ENCODE measurements at places on chromosomes 7 and 10. TPM values are rescaled to one million over a fixed set of nuclear protein-coding genes. Genes with fewer than 3 reads are reported as not detected.
A peak's percentile ranks its signal among the peaks of the same experiment; 100 is the strongest.

- DNase-seq: no peak
Measured at GRCh38 chr7:93894966-93895640, 4.5 kb upstream of the TFPI2 start.

Gene ANXA8L1
- not detected for polyA plus RNA-seq

DNA sequence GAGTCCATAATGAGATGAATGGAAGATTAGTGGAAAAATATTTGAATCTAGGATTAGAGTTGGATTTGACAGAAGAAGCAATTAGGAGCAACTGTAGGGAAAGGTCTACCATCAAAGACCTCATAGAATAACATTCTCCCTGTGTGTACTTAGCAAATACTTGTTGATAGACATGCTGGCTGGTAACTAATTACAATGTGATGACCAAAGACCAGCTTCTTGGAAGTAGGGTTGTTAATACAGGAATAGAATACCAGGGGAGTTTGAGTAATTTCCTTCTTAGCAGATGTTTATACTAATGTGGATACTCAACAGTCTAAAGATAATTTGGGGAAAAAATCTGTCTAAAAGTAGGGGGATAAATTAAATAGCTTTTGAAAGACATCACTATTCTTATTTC is 357.5 kb upstream of the BMPER start:
- DNase-seq: peak; percentile 29

DNA sequence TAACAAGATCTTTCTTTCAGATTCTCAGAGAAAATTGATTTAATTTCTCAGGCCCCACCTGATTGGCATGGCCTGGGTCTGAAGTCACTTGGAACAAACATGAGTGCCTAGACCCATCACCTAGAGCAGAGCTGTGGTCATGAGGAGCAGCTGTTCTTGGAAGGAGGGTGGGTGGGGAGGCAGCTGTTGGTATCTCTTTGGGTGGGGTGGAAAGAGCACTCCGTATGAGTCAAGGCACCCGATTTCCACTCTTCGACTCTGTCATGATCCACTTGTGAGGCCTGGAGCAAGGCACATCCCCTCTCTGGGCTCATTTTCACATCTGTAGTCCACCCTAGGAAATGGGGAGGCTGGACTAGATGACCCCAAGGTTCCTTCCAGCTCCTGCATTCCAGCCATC is 156.7 kb downstream of the C10orf105 start:
- no peak for DNase-seq

GRCh38 chr7:150404805-150405583 is 25.9 kb downstream of the ZNF775 start:
- DNase-seq: peak; percentile 75

DNA sequence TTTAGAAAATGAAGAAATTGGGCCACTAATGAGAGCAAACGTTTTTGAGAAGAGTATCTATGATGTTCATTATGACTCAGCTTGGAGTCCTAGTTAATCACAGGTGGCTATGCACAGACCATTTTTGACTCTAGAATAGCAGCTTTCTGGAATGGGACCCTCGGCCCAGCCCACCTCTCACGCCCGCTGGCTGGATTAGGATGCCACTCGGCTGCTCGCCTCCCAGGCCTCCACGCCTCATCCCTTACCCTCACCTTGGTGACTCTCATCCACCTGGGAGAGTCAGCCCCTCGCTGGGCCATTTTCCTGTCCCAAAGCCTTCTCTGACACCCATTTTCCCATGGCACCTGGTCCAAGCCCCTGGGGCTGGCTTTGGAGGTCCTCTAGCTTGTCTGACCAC is 173.6 kb downstream of the ADAM12 start:
- DNase-seq: no peak

GRCh38 chr10:97718659-97719142 is 5.2 kb downstream of the MARVELD1 start:
- peak; percentile 61 for DNase-seq

GRCh38 chr7:2920956-2921652 is 77.0 kb upstream of the GNA12 start:
- DNase-seq: no peak

GRCh38 chr7:40526951-40527715 is 392.3 kb downstream of the SUGCT start:
- no peak for DNase-seq

DNA sequence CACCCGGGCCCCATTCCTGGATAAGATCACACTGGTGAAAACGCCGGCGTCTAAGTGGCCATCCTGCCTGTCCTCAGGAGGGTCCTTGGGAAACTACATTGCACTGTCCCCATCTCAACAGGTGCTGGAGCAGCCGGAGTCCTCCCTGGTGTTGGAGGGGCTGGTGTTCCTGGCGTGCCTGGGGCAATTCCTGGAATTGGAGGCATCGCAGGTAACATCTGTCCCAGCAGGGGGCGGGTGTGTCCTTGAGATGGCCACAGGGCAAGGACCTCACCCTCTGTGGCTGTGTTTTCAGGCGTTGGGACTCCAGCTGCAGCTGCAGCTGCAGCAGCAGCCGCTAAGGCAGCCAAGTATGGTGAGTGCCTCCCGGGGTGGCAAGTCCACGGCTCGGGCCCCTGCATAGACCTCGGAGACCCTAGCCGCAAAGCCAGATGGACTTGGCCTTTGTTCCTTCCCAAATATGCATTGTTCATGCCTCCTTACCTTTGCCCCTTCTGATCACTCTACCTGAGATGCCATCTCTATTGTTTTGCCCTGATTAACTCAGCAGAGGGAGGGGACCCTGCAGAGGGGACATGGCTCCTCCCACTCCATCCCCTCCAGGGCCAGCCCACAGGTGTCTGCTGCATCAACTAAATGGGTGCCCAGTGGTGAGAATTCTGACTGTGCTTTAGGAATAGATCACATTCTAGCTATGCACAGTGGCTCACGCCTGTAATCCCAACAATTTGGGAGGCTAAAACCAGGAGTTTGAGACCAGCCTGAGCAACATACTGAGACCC is 23.8 kb downstream of the ELN start:
- DNase-seq: peak; percentile 56

Gene ETV1
- 0.04 TPM for polyA plus RNA-seq
